ENCODE measurements at places on chromosomes 2 and 18.

DNA sequence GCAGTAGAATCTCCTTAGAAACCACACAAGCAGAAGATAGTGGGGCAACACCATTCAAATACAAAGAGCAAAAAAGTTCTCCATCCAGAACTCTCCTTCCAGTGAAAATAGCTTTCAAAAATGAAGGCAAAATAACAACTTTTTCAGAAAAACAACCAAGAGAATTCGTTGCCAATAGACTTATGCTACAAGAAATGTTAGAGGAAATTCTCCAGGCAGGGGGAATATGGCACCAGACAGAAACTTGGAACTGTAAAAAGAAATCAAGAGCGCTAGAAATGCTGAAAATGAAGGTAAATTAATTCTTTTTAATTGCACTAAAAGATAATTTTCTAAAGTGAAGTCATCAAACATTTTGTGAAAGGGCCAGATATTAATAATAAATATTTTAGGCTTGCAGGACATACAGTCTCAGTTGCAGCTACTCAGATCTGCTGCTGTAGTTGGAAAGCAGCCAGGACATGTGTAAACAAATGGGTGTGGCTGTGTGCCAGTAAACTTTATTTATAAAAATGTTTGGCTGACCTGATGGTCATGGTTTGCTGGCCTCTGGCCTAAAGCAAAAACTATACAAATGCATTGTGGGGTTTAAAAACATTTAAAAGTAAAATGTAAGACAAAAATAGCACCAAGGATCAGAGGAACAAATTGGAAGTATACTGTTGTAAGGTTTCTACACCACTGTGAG, 73.7 kb upstream of the TGFA start:
- no peak for DNase-seq

DNA sequence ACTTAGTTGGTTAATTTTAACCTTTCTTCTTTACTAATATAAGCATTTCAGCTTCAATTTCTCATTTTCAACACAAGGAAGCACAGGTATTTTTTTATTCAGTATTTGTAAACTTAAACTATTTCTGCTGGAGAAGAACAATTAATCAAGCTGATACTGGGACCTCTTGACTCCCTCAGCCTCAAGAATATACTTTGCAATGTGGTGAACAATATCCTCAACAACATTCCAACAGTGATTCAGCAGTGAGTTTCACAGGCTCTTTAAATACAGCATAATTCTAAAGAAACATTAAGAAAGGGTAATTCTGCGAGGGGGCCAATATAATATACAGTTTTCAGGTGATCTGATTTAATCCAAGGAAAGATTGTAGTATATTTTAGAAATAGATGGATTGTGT, 10.0 kb downstream of the RAPGEF4 start:
- no peak for DNase-seq

DNA sequence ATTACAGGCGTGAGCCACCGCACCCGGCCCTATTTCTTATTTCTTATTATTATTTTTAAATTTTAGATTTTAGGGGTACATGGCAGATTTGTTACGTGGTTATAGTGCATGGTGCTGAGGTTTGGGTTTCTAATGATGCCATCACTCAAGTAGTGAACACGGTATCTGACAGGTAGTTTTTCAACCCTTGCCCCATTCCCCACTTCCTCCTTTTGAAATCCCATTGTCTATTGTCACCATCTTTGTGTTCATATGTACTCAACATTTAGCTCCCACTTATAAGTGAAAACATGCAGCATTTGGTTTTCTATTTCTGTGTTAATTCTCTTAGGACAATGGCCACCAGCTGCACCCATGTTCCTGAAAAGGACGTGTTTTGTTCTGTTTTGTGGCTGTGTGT, 39.5 kb downstream of the TGIF1 start:
- no peak for DNase-seq

DNA sequence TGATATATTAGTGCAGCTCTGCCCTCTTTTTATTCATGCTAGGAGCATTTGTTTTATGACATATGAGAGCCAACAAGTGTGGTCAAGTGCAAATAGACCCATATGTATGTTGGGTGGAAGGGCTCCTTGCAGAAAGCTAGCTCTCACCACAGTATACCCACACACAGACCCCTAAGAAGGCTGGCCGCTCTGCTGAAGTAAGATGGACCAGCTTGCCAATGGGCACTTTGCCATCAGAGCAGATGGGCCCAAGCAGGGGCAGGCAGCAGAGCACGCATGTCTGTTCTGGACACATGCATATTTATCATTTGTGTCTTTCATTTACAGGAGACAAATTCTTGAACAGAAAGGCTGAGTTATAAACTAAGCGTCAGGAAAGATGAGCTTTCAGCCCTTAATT, 187.5 kb upstream of the DTNA start:
- DNase-seq: no peak

DNA sequence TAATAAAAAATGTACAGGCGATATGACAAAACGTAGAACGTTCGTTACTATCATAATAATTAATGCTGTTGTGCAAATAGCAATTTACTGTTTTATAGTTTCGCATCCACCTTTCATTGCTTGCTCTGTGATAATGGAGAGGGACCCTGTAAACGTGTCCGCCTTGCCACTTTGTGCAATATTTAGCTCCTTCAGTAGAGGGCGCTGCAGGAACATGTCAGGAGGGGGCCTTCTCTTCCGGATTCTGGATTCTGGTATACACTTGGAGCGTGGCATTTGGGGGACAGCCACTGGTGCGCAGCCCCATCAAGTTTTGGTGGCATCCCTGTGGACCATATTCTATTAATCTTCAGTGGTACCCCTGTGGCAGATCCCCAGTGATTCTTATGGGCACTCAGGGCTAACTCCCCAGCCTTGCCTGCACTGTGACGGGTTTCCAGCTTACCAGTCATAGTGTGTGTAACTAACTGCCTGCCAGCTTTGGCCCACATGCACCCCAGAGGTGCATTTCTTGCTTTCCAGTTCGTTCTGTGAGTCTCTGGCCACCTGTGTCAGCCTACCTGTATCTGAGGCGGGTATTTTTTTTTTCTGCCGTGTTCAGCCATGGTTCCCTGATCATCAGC, 140.3 kb downstream of the CYRIA start:
- no peak for DNase-seq

- no peak for DNase-seq
Measured at GRCh38 chr2:162579169-162579568, 235.2 kb downstream of the GCA start.

- no peak for DNase-seq
Measured at GRCh38 chr2:11398750-11399437, 54.5 kb upstream of the ROCK2 start.

- no peak for DNase-seq
Measured at GRCh38 chr2:236131073-236131692, 37.0 kb downstream of the GBX2 start.

GRCh38 chr2:147873859-147874483, 29.1 kb downstream of the ACVR2A start:
- no peak for DNase-seq
